ENCODE measurements at places on chromosomes 5 and 9.

- no peak for DNase-seq
These were observed 86.0 kb upstream of the SLC30A5 start for GRCh38 chr5:69007726-69008368.

DNA sequence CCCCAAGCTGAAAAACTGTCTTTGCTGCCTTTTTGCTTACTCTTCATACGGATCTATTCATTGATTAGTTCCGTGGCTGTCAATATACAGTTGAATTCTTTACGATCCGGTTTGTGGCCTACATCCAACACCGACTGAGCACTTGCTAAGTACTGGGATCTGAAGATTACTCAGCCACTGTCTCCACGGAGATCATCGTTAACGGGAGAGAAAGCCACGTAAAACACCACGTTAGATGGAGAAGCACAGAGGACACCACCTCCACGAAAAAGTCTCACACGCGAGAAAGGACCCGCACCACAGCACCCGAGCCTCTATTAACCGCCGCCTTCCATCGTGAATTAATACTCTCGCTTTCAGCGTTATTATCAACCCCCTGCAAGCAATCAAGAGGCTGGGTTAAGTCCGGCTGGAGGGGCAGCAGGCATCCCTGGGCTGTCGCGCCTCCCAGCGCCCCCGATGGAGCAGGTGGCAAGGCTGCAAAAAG, 650 bp downstream of the ELP1 start:
- no peak for DNase-seq

DNA sequence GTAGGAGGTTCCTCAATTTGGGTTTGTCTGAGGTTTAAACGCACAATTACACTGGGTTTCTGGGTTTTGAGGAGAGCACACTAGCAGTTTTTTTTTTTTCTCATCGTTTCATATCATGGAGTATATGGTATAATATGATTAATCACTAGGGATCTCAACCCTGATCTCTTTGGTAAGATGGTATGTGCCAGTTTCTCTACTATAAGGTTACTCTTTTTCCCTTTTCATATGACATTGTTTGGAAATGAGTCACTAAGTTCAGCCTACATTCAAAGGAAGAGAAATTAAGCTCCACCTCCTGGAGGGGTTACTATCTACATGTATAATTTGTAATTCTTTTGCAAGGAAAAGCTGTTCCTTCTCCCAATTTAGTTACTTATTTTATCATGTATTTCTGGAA, 35.2 kb downstream of the MTRR start:
- DNase-seq = peak; percentile 37

DNA sequence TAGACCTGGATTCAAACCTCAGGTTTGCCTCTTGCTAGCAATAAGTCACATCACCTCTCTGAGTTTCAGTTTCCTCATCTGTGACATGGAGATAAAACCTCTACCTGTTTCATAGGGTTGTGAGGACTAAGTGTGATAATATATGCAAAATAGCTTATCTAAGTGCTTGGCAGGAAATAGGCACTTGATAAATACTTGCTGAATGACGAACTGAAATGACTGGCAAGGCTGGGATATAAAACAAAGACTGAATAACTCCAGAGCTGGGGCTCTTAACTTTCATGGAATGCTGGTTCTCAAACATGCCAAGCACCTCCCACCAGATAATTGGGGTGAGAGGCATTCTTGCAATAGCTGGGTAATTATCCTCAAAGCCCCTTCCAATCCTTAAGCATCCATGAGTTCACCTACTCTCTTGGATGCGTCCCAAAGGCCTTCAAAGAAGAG, 87.6 kb downstream of the ADRB2 start:
- peak; percentile 43 for DNase-seq

DNA sequence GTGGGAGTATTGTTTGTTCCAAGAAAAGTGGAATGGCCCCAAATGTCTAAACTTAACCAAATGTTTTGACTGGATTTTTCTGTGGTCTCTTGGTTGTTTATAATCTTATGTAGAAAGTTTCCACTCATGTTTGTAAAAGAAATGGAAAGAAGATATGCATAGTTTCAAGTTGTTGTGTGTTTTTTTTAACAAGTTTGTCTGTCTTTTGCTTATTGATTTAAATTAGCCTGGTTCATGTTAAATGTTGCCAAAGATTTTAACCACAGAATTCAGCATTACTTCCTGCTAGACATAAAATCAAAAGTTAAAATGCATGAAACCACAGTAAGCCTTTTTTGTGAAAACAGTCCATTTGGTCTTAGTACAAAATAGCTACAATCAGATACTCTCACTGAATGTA, 14.0 kb downstream of the PPWD1 start:
- DNase-seq = no peak

GRCh38 chr5:146653560-146653959, 137.6 kb upstream of the GPR151 start:
- no peak for DNase-seq

GRCh38 chr5:102921341-102922044, 166.4 kb downstream of the PAM start:
- no peak for DNase-seq

- no peak for DNase-seq
These were observed 8.8 kb downstream of the TMEM171 start for GRCh38 chr5:73129143-73129542.

- no peak for DNase-seq
These were observed 835 bp downstream of the MCIDAS start for GRCh38 chr5:55226027-55226933.

DNA sequence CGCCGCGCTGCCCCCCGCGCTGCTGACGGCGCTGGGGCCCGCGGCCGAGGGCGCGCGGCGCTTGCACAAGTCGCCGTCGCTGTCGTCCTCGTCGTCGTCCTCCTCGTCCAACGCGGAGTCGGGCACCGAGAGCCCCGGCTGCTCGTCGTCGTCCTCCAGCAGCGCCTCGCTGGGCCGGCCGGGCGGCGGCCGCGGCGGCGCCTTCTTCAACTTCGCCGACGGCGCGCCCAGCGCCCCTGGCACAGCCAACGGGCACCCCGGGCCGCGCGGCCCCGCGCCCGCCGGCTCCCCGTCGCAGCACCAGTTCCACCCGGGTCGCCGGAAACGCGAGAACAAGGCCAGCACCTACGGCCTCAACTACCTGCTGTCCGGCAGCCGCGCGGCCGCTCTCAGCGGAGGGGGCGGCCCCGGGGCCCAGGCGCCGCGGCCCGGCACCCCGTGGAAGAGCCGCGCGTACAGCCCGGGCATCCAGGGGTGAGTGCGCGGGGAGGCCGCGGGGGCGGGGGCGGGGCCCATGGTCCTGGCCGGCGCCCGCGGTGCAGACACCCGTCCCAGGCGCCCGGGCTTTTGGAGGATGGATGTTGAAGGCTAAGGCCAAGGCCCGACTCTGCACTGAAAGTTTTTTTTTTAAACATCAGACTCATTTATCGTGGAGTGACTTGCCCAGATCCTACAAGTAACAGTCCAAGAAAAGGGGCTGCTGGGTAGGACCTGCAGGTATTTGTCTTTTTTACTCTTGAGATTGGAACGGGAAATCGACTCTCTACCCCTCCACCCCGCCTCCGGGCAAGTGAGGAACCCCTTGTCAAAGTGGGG, 1.2 kb downstream of the TENT4A start:
- no peak for DNase-seq

DNA sequence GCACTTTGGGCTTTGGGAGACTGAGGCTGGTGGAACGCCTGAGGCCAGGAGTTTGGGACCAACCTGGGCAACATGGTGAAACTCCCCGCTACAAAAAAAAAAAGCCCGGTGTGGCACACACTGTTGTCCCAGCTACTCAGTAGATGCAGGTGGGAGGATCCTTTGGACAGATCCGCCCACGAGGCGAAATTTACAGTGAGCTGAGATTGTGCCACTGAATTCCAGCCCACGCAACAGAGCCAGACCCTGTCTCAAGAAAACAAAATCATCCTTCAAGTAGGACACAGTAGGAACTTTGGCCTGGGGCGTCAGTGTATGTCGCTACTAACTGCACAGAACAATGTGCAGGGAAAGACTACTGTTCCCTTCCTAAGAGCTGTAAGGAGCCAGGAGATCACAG, 4.8 kb downstream of the RPS14 start:
- no peak for DNase-seq

GRCh38 chr9:91660521-91660920, 236.9 kb upstream of the NFIL3 start:
- no peak for DNase-seq

Measured in skeletal muscle cell (primary cell).